ENCODE measurements at places on chromosomes 11 and 22.

- DNase-seq, result no peak
Observed at GRCh38 chr11:17606233-17607082, 59.4 kb downstream of the OTOG start.

DNA sequence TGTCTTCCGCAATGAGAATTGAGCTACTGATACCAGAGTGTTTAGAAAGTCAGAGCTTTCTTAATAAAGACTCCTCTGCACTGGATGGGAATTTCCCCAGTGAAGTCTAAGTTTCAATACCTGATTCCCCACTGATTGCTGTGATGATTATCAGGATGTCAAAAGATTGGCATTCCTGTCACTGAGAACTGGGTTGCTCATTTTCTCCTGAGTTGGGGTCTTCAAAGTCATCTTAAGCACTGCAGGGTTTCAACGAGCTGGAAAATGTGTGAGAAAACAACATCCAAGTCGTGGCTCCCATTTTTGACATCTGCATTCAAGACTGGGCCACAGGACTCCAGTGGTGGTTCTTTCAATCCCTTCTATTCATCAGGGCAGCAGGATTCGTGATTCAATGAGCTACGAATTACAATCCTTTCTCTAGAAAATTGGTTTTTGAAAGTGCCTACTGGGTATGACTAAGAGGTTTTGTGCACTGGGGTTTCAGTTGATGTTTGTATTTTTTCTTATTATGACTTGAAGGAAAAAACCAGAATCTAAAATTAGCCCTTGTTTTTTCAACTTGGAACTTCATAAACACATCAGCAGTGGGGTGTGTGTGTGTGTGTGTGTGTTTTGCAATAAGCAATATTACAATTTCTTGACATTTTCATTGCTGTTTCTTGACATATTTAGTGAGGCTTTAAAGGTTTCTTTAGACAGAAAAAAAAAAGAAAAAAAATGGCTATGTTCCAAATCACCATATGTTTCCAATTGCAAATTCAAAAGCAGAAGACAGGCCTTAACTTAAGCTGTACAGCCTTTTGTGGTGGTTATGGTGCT, 233.0 kb downstream of the FAM76B start:
- peak; percentile 6 for DNase-seq

GRCh38 chr11:45180179-45180847, 33.9 kb downstream of the PRDM11 start:
- DNase-seq, result no peak

- no peak for DNase-seq
Observed at GRCh38 chr22:35873426-35873825, 155.2 kb downstream of the RBFOX2 start.

DNA sequence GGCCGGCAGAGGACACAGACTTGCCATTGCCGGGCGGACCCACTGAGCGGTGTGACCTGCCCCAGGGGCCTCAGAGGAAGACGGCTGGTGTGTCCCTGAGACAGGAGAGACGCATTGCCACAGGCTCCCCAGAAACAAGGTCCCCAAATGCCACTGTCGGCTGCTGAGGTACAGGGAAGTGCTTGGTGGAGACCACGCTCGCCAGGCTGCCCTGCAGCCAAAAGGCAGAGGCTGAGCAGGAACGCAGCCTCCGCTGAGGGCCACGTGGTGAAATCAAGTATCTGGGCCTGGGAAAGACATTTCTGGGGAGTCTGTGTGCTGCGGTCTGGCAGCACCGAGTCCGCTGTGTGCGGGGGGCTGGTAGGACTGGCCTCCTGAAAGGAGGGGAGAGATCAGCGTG, 794.9 kb downstream of the BRD1 start:
- no peak for DNase-seq

GRCh38 chr11:128902515-128903066, 11.4 kb downstream of the KCNJ5 start:
- no peak for DNase-seq

DNA sequence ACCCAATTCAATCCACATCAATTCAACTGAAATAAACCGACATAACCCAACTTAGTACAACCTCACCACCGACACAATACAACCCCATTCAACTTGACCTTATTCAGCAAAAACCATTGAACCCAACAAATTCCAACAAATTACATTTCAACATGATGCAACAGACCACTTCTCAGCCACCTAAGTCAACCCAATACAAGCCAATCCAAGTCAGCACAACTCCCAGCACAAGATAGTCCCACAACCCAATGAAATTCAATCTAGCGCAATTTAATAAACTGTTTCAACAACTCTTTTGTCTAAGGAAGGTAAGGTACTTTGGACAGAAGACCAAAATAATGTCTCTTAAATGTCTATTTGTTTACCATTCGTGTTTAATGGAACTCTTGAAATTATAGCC, 226.0 kb downstream of the MIAT start:
- DNase-seq, result no peak

DNA sequence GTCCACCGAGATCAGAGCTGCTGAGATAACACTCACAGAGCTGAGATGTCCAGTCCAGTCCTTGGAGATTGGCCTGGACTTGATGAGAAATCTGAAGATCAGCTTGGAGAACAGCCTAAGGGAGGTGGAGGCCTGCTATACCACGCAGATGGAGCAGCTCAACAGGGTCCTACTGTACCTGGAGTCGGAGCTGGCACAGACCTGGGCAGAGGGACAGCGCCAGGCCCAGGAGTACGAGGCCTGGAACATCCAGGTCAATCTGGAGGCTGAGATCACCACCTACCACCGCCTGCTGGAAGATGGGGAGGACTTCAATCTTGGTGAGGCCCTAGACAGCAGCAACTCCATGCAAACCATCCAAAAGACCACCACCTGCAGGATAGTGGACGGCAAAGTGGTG, 33.1 kb downstream of the CLTCL1 start:
- no peak for DNase-seq

GRCh38 chr22:18091916-18092526, 14.2 kb downstream of the PEX26 start:
- no peak for DNase-seq

DNA sequence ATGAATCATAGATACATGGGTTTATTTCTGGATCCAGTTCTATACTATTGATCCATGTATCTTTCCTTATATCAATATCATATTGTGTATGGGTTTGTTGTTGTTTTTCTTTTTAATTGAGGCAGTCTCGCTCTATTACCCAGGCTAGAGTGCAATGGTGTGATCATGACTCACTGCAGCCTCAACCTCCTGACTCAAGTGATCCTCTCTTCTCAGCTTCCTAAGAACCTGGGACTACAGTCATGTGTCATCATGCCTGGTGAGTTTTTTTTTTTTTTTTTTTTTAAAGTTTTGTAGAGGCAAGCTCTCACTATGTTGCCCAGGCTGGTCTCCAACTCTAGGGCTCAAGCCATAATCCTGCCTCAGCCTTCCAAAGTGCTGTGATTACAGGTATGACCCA, 1589.4 kb upstream of the TENM4 start:
- no peak for DNase-seq

- DNase-seq, result no peak
Observed at GRCh38 chr11:68783216-68783821, 32.0 kb upstream of the TESMIN start.

- no peak for DNase-seq
Observed at GRCh38 chr22:43488031-43488866, 76.4 kb downstream of the MPPED1 start.

- no peak for DNase-seq
Observed at GRCh38 chr11:9075556-9075955, 15.8 kb downstream of the SCUBE2 start.

DNA sequence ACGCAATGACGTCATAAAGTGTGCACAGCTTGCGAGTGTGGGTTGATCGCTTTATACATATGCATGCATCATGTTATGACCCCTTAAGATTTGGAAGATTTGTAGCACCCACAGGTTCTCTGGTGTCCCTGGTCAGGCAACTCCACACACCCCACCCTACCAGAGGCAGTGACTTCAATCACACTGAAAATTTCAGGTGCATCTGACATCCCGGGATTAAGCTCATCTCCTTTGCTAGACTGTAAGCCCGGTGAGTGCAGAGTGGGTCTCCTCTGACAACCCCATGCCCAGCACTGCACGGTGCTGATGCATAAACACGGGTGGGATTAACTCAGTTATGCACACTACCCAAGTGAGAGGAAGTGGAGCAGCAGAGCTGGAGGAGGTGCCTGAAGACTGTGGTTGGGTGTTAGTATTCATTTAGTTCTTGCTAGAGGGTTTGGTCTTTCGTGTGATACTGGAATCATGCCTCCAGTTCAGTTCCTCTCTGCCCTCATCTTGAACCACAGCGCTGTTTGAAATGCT, 6.5 kb downstream of the ARSA start:
- DNase-seq, result no peak

DNA sequence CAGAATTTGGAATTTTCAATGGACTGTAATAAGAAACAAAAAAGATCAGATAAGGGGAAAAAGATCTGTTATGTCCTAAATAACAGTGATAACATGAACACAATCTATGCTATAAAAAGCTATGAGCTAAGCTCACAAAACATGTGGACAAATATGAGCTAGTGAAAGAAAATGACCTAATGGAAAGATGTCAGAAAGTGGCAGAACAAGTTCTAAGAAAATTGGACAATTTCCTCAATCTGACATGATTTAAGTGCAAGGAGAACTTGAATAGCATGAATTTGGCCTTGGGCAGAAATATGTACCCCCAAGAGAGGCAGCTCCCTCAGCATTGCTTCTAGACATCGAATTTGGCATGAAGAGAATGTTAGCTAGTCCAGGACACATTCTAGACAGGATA, 212.0 kb upstream of the PGR start:
- DNase-seq, result no peak

DNA sequence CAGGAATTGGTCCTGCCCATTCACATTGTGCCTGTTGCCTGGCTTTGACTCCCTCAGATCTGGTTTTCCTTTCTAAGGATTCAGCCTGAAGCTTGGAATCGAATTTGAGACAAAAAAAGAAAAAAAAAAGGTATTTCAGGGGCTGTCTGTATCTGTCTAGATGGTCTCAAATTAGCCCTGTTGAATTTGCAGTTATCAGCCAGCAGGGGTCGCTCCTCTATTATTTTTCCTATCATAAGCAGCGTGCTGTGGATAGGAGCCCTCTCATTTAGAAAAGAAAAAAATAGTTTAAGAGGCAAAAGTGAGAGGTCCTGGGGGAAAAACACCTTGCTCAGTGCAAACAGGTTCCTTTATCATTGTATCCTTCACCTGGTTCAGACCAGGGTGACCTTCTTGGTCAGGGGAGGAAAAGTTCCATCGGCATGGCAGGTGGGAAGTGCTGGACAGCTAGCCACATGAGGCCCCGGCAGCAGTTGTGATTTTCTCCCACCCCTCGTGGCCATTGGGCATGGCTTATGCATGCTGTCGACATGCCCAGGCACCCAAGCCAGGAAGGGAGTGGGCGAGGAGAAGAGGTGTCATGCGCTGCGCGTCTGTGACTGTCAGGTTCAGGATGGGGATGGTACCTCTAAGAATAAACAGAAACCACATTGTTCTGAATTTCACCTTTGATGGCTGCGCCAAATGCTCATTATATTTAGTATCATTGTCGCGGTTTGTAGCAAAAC, 13.1 kb downstream of the OR5AK2 start:
- DNase-seq, result no peak

DNA sequence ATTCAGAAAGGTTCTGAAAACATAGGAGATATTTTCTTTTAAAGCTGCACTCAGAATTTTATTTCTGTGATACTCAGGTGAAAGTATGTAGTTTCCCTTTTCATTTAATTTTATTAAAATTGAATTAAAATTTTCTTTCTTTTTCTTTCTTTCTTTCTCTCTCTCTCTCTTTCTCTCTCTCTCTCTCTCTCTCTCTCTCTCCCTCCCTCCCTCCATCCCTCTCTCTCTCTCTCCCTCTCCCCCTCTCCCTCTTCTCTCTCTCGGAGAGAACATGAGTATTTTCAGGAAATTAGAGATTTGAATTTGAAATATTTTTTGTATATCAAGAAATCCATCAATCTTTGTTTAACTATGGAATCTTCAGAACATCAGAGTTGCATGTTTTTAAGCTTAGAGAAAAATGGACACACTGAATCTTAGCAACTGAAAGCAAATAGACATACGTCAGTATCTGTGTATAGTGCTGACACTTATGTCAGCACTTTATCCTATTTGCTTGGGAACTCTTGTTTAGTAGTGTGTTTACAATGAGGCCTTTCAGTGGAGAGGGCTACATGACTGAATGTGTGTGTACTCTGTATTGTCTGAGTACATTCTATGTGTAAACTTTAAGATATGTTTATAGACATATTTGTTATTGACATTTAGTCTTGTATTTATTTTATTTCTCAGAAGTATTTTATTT, 44.5 kb downstream of the PDE3B start:
- no peak for DNase-seq

DNA sequence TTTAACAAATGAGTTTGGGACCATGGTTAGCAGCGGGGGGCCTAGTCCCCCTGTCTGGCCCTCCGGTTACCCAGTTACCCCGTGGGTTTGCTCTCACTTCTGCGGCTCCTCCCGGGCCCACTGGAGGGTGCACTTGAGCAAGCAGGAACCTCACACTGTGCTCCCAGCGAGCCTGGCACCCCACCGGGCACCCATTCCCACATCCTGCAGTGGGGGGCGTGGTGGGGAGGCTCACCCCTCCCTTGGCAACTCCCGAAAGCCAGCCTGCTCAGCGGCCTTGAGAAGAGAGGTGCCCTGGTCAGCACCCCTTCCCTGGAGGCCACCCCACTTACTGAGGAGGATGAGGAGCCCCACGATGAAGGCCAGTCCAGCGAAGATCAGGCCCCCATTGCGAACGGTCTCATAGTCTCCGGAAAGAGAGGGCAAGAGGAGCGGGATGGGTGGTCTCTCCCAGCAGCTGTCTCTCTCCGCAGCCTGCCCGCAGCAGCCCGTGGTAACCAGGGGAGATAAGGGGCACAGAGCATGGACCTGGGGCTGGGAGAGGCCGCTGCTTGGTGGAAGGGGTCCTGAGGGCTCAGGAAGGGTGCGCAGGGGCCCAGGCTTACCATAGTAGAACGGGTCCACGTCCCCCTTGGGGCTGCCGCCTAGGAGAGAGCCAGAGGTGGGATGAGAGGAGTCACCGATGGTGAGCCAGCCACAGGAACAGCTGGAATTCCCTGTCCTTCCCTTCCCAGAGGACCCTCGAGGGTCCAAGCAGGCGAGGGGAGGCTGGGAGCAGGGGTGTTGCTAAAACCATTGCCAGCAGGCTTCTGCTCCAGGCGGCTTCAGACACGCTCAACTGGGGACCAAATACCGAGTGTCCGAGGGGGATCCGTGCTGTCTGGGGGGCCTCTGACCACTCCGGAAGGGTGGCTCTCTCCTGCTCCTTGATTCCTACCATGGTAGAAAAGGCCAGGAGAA, 2.2 kb downstream of the FXYD2 start:
- DNase-seq, result no peak

GRCh38 chr11:55701429-55701828, 39.4 kb downstream of the OR4C6 start:
- DNase-seq, result no peak

- no peak for DNase-seq
Observed at GRCh38 chr11:197741-198235, 4.9 kb downstream of the SCGB1C1 start.

- no peak for DNase-seq
Observed at GRCh38 chr11:55942785-55943392, 6.7 kb upstream of the OR5I1 start.

DNA sequence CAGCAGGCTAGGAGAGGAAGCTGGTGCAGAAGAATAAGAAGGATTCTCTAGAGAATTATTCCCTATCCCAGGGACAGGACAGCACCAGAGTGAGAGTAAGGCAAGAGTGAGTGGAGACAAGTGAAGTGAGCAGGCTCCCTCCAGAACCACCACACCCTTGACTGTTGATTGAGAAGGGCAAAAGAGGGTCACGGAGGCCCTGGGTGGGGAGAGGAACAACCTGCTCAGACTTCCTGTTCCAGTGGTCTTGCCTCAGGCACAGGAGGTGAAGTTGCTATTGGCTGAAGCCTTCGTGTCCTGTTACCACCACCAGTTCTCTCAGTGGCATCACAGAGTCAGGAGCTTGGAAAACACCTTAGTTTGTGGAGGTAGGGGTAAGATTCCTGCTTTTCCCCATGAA, 51.7 kb upstream of the CCDC89 start:
- no peak for DNase-seq

All from stimulated activated CD4-positive, alpha-beta T cell treated with anti-CD3 and anti-CD28 coated beads, Interleukin-12 subunit alpha, Interleukin-12 subunit beta, amount 100 ng/mL, for 24 hours (primary cell).